Activated CD4-positive, alpha-beta T cell treated with anti-CD3 and anti-CD28 coated beads, Interleukin-2, amount 10 ng/mL, durations not matched to agents 7 days and 5 days (primary cell): ENCODE measurements at places on chromosomes 1 and 21. TPM values are rescaled to one million over a fixed set of nuclear protein-coding genes. Genes with fewer than 3 reads are reported as not detected.

LMX1A gene
- not detected for total RNA-seq

CD247 gene
- total RNA-seq, result 251 TPM

OR2G2 gene
- total RNA-seq, result not detected

SON gene
- total RNA-seq, result 322 TPM

ITLN2 gene
- not detected for total RNA-seq

DVL1 gene
- 34.0 TPM for total RNA-seq

CFHR1 gene
- not detected for total RNA-seq

CFAP141 gene
- 0.65 TPM for total RNA-seq

CFHR5 gene
- total RNA-seq, result not detected

ORC1 gene
- 30.3 TPM for total RNA-seq

ANGPTL3 gene
- total RNA-seq, result not detected

SLFNL1 gene
- 0.25 TPM for total RNA-seq

CFHR4 gene
- total RNA-seq, result not detected

GRCh38 chr1:225933072-225933471, 7.9 kb downstream of the LEFTY2 start:
- DNase-seq, result no peak
- peaks cover 14% of the 10 kb centered on the region for H3K4me1 ChIP-seq
- H3K4me3 ChIP-seq, result no peak overlapping the region
- H3K36me3 ChIP-seq, result no peaks in the 10 kb centered on the region
- H3K27ac ChIP-seq, result no peak overlapping the region
- H3K27me3 ChIP-seq, result no peaks in the 10 kb centered on the region

- peaks cover 8% of the 10 kb centered on the region for H3K27me3 ChIP-seq
- no peak overlapping the region for H3K4me3 ChIP-seq
- DNase-seq, result no peak
- no peaks in the 10 kb centered on the region for H3K36me3 ChIP-seq
- no peak overlapping the region for H3K27ac ChIP-seq
Observed at GRCh38 chr1:24121406-24121805, 9.5 kb upstream of the MYOM3 start.

- peaks cover 41% of the 10 kb centered on the region for H3K4me1 ChIP-seq
- H3K4me3 ChIP-seq, result no peak overlapping the region
Observed at GRCh38 chr21:36082237-36082664, 12.4 kb downstream of the CBR1 start.

GRCh38 chr1:20588634-20589225, at the start of gene CDA:
TSS of gene CDA (plus strand) at chr1:20589097. CDS start at chr1:20589130, 33 bp downstream.
- peaks cover 44% of the 10 kb centered on the region for H3K27me3 ChIP-seq
- no peaks in the 10 kb centered on the region for H3K36me3 ChIP-seq
- H3K4me3 ChIP-seq, result no peak within 1 kb of the TSS
- no peak for DNase-seq

DNA sequence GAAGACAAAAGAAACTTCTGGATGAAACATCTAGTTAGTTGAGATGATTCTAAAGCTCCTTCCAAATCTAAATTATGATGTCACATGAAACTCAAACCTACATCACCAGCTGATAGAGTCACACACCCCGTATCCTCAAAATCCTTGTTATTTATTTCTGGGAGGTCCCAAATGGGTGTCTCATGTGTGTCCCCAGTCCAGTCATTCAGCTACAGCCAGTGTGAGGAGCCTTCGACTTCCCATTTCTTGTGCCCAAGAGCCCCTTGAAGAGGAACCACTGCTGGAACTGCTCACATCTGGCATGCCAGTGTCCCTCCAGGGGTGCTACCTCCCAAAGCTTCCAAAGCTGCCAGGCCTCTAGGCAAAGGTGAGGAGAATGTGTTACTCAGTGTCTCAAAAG, 32.5 kb upstream of the KCNA3 start:
- H3K36me3 ChIP-seq, result peaks cover 2% of the 10 kb centered on the region
- H3K27ac ChIP-seq, result no peak overlapping the region
- no peak for DNase-seq
- H3K4me3 ChIP-seq, result no peak overlapping the region
- peaks cover 5% of the 10 kb centered on the region for H3K27me3 ChIP-seq

DNA sequence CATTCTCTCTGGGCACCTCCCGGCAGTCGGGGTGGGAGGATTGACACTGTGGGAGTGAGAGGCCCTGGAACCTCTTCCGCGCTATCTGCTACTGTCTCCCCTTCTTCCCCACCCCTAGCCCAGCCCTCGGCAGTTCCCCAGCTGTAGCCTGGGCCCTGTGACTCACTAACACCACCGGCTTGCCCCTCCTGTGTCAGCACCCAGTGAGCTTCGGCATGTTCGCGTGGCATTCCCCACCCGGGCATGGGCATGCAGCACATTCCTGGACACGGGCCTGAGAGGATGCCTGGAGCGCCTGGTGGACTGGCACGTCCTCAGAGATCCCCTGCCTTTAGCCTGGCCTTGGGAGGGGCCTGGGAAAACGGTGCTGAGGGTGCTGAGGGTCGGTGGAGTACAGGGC, 1.3 kb downstream of the CDK18 start:
- H3K36me3 ChIP-seq, result no peaks in the 10 kb centered on the region
- H3K27me3 ChIP-seq, result peaks cover 11% of the 10 kb centered on the region
- no peak overlapping the region for H3K27ac ChIP-seq

GRCh38 chr1:8813016-8813763, 4.2 kb downstream of the RERE start:
- peaks cover 38% of the 10 kb centered on the region for H3K4me1 ChIP-seq
- H3K36me3 ChIP-seq, result peaks cover 2% of the 10 kb centered on the region
- no peak for DNase-seq

GRCh38 chr1:228953207-228953606, 217.9 kb downstream of the RHOU start:
- no peaks in the 10 kb centered on the region for H3K4me1 ChIP-seq
- H3K27me3 ChIP-seq, result no peaks in the 10 kb centered on the region
- H3K27ac ChIP-seq, result no peak overlapping the region
- no peaks in the 10 kb centered on the region for H3K36me3 ChIP-seq
- no peak for DNase-seq

GRCh38 chr1:184696403-184696802, 58.3 kb downstream of the EDEM3 start:
- H3K36me3 ChIP-seq, result peaks cover 47% of the 10 kb centered on the region
- no peak overlapping the region for H3K27ac ChIP-seq
- H3K27me3 ChIP-seq, result no peaks in the 10 kb centered on the region
- H3K4me1 ChIP-seq, result peaks cover 5% of the 10 kb centered on the region
- H3K4me3 ChIP-seq, result no peak overlapping the region
- no peak for DNase-seq

DNA sequence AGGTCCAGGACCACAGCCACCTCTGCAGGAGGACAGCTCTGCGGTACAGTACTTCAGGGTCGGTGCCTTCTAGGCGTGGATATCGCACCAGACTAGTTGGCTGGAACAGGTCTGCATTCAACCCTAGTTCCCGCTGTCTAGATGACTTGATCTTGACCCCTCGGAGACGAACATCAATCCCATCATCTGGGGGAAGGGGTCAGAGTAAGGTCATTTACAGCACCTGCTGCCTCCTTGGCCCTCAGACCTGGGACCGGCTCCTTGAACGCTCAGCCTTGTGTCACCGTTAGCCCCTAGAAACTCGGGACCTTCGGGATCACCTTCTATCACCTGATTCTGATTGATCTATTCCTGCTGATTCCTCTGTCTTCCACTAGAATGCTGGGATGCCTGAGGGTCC, 2.6 kb downstream of the HECTD3 start:
- H3K27ac ChIP-seq, result peak overlapping the region; percentile 47
- H3K27me3 ChIP-seq, result no peaks in the 10 kb centered on the region
- peaks cover 32% of the 10 kb centered on the region for H3K4me1 ChIP-seq

DNA sequence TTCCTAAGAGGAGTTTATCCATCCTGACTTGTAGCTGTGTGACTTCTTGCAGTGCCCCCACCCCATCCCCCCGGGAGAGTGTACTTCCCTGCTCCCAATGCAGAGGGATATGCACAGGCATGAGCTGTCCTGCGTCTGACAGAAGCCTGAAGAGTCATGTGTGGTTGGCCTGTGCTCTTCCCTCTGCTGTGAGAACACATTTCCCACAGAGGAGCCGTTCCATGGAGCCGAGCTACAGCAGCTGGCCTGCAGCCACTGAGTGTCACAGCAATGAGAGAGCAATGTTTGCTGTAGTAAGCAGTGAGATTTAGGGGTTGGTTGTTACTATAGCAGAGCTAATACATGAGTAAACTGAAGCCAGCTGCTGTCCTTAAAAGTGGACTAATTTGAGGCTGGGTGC, 22.0 kb downstream of the PARS2 start:
- H3K4me3 ChIP-seq, result no peak overlapping the region
- H3K36me3 ChIP-seq, result peaks cover 14% of the 10 kb centered on the region
- H3K27me3 ChIP-seq, result no peaks in the 10 kb centered on the region
- DNase-seq, result no peak
- no peak overlapping the region for H3K27ac ChIP-seq

GRCh38 chr21:26210614-26211013, 40.0 kb upstream of the APP start:
- no peak overlapping the region for H3K27ac ChIP-seq
- DNase-seq, result no peak
- H3K4me1 ChIP-seq, result no peaks in the 10 kb centered on the region

DNA sequence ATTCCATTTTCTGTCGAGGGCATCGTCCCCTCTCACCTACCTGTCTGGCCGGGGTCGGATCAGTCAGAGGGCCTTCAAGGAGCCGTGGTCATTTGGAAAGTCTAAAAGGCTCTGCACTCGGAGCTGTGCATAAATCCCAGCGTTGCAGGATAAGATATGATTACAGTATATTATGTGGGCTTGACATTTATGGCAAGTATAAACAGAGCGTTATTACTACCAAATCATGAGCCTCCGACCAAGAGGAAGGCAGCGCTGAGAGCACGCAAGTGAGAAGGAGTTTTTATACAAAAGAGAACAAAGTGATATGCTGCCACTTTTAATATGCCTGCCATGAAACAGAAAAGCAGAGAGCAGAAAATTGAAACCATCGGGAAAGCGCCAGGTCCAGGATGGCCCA, 419.4 kb upstream of the VAMP3 start:
- H3K4me1 ChIP-seq, result no peaks in the 10 kb centered on the region
- H3K27ac ChIP-seq, result no peak overlapping the region
- H3K27me3 ChIP-seq, result no peaks in the 10 kb centered on the region
- DNase-seq, result no peak
- no peak overlapping the region for H3K4me3 ChIP-seq

GRCh38 chr1:201299968-201300367, 16.7 kb downstream of the PKP1 start:
- H3K4me1 ChIP-seq, result no peaks in the 10 kb centered on the region
- no peak overlapping the region for H3K27ac ChIP-seq
- no peak overlapping the region for H3K4me3 ChIP-seq
- no peaks in the 10 kb centered on the region for H3K36me3 ChIP-seq

- DNase-seq, result no peak
- H3K27ac ChIP-seq, result no peak overlapping the region
- H3K4me1 ChIP-seq, result peaks cover 9% of the 10 kb centered on the region
- H3K36me3 ChIP-seq, result peaks cover 12% of the 10 kb centered on the region
- no peak overlapping the region for H3K4me3 ChIP-seq
- no peaks in the 10 kb centered on the region for H3K27me3 ChIP-seq
Observed at GRCh38 chr21:29315131-29315749, 16.5 kb downstream of the BACH1 start.

GRCh38 chr21:42696501-42697040, 43.1 kb downstream of the PDE9A start:
- no peaks in the 10 kb centered on the region for H3K36me3 ChIP-seq
- DNase-seq, result no peak
- H3K27me3 ChIP-seq, result no peaks in the 10 kb centered on the region
- H3K4me1 ChIP-seq, result no peaks in the 10 kb centered on the region
- no peak overlapping the region for H3K4me3 ChIP-seq

- DNase-seq, result no peak
- peaks cover 15% of the 10 kb centered on the region for H3K27me3 ChIP-seq
- H3K36me3 ChIP-seq, result no peaks in the 10 kb centered on the region
- no peak overlapping the region for H3K27ac ChIP-seq
- H3K4me1 ChIP-seq, result no peaks in the 10 kb centered on the region
Observed at GRCh38 chr1:67060811-67061218, 6.9 kb upstream of the SLC35D1 start.

DNA sequence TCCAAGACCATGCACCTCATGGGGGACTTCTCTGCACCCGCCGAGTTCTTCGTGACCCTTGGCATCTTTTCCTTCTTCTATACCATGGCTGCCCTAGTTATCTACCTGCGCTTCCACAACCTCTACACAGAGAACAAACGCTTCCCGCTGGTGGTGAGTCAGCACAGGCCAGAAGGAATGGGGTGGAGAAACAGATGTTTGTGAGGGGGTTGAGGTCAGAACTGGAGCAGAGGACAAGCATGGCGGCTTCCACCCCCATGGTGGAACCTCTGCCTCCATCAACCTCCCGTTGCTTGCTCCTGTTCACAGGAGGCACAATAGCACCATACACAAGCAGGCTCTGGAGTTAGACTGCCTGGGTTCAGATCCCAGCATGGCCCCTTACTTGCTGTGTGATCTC, 6.9 kb upstream of the ATXN7L2 start:
- H3K36me3 ChIP-seq, result no peaks in the 10 kb centered on the region
- no peak overlapping the region for H3K4me3 ChIP-seq
- no peak overlapping the region for H3K27ac ChIP-seq
- H3K4me1 ChIP-seq, result peaks cover 9% of the 10 kb centered on the region
- no peak for DNase-seq
- H3K27me3 ChIP-seq, result peaks cover 37% of the 10 kb centered on the region

- DNase-seq, result peak; percentile 89
- H3K27ac ChIP-seq, result peak within 1 kb of the TSS; percentile 62
- no peaks in the 10 kb centered on the region for H3K36me3 ChIP-seq
- peaks cover 14% of the 10 kb centered on the region for H3K4me1 ChIP-seq
Observed at GRCh38 chr21:44454747-44455523, at the start of gene LRRC3. TSS of gene LRRC3 (plus strand) at chr21:44455510. CDS start at chr21:44456645, 1,135 bp downstream.

DNA sequence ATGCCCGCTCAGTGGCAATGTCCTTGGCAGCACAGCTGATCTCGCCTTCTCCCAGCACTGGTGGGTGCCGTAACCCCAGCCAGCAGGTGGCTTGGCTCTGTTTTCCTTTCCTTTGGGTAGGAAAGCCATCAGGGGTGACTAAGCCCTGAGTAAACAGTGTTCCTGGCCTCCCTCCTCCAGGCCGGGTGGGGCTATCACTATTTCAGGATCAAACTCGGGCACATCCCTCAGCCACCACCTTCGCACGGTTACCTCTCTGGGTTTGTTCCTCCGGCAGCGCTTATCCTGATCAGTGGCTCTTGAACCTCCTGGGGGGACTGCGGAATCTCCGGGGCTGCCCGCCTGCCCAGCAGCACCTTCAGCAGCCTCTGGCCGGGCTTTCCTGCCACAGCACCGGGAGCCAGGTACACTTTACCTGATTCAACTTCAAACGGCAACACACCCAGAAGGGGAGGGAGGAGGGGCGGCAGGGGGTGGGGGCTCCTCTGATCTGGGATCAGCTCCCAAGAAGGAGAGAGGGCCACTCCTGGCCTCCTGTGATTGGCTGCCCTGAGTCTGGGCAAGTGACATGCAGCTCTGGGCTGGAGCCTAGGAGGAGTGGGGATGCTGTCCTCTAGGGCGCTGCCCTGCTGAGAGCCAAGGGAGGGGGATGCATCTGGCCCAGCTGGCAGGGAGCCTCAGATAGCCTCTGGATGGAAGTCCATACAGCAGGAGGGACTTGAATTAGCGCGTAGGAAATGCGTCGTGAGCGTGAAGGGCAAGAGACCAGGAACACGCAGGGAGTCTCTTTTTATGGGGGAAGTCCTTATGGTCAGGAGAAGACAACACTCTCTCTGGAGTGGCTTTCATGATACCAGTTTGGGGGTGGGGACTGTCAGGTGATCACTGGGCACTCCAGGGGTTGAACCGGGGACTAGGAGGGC, at the start of gene ASCL5:
Gene ASCL5, minus strand, starts transcription at position 353 of the 923 bp plus-strand sequence. CDS start 11,812 bp downstream, outside the sequence.
- H3K36me3 ChIP-seq, result no peaks in the 10 kb centered on the region
- H3K4me3 ChIP-seq, result no peak within 1 kb of the TSS
- peaks cover 11% of the 10 kb centered on the region for H3K27me3 ChIP-seq

- H3K4me3 ChIP-seq, result no peak overlapping the region
- DNase-seq, result no peak
Observed at GRCh38 chr1:195664628-195665027, 943.6 kb downstream of the KCNT2 start.
